ENCODE measurements at places on chromosomes 12 and 14.

DNA sequence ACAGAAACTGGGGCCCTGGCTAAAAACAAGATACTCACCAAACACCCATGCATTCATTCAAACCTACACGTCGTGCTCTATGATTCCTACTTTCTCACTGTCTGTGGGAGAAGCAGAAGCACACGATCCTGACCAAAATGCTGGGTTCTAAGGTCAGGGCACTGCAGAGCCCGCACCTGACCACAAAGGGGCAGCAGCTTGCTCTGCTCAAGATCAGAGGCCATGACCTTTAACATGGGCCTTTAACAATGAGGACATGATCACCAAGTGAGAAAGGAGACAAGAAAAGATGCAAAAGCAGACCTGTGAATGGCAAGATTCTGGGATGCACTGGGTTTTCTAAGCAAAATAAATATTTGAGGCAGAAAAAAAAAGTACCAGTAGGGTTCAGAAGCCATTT lies 40.1 kb upstream of the VPS33A start:
- DNase-seq: no peak

DNA sequence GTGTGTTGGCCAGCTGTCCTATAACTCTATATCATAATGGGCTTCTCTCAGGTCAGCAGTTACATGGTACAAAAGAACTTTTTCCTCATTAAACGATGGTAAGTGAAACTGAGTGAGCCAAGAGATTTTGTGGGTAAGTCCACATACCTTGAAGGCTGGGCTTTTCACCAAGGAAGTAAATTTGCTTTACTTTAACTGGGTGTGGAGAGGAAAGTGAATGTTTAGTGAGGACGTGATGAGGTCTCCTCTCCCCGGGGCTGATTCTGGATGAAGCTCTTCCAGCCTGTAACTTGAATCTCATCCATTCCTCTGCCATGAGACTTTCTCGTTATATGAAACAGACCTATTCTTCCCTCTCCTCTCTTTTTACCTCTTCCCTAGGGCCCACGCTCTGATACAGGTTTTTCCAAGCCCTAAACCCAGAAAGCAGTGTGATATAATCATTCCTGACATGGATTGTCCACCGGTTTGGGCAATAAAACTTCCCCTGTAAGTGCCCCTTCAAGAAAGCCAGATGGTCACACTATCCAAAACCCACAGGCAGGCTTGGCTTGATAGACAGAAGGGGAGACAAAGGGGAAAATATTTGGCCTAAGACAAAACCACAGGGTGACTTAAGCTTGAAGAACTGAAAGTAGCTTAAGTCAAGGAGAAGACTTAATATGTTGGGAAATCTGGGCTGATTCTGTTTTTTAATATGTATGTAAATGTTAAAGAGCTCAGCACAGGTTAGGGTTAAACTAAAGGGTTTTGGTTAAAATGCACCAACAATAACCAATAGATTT lies 50.3 kb downstream of the CIT start:
- no peak for DNase-seq

DNA sequence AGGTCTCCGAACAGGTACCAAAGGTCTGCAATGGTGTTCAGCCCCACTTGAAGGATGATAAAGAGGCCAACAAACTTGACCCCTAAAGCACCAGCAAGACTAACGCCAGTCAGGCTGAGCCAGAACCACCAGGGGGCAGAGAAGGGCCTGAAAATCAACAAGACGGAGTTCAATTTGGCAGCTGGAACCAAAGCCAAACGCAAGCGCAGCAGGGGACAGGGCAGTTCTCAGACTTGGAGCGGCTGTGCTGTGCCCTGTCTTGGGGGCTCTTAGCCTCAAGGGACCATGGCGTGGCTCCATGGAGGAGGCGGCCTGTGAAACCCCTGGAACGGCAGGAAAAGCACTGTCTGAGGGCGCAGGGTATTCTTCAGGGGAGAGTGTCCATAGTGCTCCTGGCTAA lies 19.6 kb downstream of the POMT2 start:
- DNase-seq: peak; percentile 53

DNA sequence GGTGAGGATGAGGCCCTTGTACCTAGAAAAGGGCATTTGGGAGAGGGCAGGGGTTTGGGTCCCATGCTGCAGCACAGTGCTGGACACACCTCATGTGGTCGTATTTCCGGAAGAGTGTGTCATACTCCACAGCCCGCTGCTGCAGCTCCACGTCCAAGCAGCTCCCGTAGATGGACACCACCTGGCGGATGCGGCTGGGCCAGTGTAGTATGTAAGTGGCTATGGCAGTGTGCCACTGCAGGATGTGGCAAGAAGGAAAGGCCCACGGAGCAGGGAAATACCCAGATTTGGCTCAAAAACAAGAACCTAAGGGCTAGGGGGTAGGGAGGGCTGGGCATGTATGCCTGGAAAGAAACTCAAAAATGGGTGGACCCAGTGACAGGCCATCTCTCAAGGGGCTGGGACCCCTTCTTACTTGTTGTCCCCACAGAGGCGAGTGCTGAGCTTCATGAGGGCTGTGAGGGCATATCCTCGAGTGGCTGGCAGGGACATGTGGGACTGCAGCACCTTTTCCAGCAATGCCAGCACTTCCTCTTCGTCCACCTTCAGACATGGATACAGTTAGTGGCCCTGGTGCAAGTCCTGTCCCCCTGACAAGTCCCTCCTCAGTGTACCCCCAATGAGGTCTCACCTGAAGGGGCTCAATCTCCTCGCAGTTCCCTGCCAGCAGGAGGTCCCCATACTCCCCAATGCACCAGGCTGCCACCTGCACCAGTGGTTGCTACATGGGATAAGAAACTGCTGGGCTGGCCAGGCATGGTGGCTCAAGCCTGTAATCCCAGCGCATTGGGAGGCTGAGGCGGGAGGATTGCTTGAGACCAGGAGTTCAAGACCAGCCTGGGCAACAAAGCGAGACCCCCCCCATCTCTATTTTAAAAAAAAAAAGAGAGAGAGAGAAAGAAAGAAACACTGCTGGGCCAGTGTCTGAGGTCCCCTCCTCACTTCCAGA lies 5.4 kb downstream of the AP1G2 start:
- no peak for DNase-seq

GRCh38 chr14:28877923-28878322 lies 111.3 kb downstream of the FOXG1 start:
- no peak for DNase-seq
